ENCODE measurements at places on chromosomes 1 and 21. TPM values are rescaled to one million over a fixed set of nuclear protein-coding genes. Genes with fewer than 3 reads are reported as not detected.

DNA sequence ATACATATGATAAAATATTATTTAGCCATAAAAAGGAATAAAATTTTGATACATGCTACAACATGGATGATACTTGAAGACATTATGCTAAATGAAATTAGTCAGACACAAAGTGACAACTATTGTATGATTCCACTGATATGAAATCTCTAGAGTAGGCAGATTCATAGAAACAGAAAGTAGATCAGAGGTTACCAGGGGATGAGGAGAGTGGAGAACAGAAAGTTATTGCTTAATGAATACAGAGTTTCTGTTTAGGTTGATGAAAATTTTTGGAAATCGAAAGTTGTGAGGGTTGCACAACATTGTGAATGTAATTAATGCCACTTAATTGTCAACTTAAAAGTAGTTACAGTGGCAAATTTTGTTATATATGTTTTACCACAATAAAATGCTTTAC, 315.7 kb upstream of the USP25 start:
- DNase-seq, result no peak
- no peak overlapping the region for H3K27ac ChIP-seq
- H3K27me3 ChIP-seq, result no peaks in the 10 kb centered on the region
- no peaks in the 10 kb centered on the region for H3K4me1 ChIP-seq
- H3K36me3 ChIP-seq, result no peaks in the 10 kb centered on the region

GRCh38 chr1:53631622-53632310, 107.2 kb downstream of the GLIS1 start:
- no peak overlapping the region for H3K27ac ChIP-seq
- H3K4me1 ChIP-seq, result no peaks in the 10 kb centered on the region
- DNase-seq, result no peak
- H3K27me3 ChIP-seq, result no peaks in the 10 kb centered on the region

DNA sequence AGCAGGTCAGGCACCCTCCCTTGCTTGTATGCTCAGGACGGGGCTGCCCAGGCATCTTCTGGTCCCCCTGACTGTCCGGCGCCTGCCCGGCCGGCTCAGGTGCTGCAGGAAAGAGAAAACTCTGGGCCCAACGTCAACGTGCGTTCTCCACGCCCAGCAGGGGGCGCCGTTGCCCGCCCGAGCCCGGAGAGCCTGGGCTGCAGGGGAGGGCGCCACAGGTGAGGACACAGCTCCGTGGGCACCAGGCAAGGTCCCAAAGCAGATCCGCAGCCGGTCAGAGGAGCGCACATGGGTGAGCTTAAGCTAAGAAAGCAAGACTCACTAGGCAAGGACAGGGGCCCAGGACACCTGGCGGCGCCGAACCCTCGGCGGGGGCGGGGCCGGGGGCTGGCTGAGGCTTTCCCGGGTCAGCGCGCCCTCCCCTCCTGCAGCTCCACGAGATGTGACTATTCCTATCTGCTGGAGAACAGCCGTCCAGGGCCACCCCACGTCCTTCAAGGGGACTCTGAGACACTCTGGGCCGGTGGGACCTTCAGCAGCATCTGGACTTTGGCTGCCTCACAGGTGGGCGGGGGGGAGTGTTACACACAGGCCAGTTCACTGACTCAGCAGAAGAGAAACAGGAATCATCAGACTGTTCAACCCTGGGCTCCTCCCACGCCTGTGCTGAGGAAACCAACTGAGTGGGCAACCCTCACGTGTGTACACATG, 29.3 kb downstream of the KRTAP10-1 start:
- no peak overlapping the region for H3K27ac ChIP-seq
- H3K36me3 ChIP-seq, result no peaks in the 10 kb centered on the region
- H3K27me3 ChIP-seq, result peaks cover 67% of the 10 kb centered on the region
- H3K4me3 ChIP-seq, result peak overlapping the region; percentile 10
- peak; percentile 77 for DNase-seq

DNA sequence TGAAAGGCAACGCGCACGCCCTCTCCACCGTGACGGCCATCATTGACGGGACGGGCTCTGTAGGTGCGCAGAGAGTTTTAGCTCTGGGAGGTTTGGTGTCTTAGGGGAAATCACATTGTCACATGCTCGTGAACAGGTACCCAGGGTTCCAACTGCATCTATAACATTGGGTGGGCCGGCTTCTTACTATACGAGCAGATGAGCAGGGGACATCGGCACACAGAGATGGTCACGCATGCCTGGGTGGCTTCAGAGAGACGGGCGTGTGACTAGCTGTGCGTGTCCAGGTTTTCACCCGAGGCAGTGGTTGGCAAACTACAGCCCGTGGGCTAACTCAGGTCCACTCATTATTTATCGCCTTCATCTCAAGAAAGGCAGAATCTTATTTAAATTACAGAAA, 54.7 kb downstream of the SLC37A1 start:
- no peak for DNase-seq
- H3K27ac ChIP-seq, result no peak overlapping the region
- H3K4me1 ChIP-seq, result no peaks in the 10 kb centered on the region
- no peak overlapping the region for H3K4me3 ChIP-seq

DNA sequence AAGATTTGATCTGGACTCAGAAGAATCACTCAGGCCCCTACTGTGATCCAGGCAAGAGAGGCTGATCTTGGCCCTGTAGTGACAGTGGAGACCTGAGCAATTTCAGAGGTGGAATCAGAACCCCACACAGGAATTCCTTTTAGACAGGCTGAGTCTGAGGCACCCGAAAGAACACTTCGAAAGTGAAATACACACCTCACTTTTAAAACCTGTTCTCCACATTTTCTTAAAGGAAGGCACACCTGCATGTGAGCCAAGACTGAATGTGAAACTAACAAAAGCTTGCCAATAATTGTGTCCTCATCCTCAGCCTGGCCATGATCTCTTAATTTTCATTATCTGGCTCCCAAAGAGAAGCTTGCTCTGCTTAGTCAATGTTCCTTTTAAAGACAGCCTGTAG, 32.2 kb downstream of the SIPA1L2 start:
- H3K36me3 ChIP-seq, result no peaks in the 10 kb centered on the region
- no peak overlapping the region for H3K4me3 ChIP-seq
- no peak overlapping the region for H3K27ac ChIP-seq
- no peaks in the 10 kb centered on the region for H3K27me3 ChIP-seq

- no peaks in the 10 kb centered on the region for H3K4me1 ChIP-seq
- H3K4me3 ChIP-seq, result no peak overlapping the region
- DNase-seq, result no peak
- H3K36me3 ChIP-seq, result no peaks in the 10 kb centered on the region
- H3K27ac ChIP-seq, result no peak overlapping the region
Observed at GRCh38 chr1:93965888-93966287, 56.7 kb upstream of the GCLM start.

DNA sequence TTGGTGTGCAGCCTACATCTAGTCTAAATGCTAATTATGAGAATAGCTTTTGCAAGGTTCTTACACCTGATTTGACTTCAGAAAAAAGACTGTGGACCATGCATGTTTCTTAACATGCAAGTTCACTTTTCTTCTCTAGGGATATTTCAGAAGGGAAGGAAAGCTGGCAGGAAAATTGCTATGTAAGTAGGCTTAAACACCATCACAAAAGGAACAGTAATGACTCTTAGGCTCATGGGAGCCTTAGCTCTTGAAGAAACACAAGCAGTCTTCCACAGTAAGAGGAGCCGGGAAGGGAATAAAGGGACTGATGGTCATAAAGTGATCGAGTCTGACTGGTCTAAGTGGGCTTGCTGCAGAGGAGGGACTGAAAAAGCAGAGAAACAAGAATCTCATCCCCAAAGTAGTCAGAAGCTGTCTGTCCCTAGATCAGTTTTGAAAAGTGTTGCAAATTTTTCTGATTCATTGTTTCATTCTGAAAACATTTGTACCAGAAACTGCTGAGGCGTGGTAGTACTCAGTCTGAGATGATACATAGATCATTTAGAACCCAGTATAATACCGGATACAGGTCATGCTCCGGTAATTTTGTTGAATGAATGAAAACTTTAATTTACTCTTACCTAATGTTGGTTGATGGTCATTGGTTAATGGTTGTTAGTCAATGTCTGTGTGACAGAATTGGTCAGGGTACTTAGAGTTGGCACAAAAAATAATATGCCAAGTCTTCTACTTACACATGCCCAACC, 40.9 kb downstream of the SMYD2 start:
- peaks cover 27% of the 10 kb centered on the region for H3K36me3 ChIP-seq
- H3K27ac ChIP-seq, result no peak overlapping the region
- H3K27me3 ChIP-seq, result no peaks in the 10 kb centered on the region

GRCh38 chr21:39109596-39110210, 73.5 kb downstream of the PSMG1 start:
- peaks cover 39% of the 10 kb centered on the region for H3K4me1 ChIP-seq
- H3K27ac ChIP-seq, result no peak overlapping the region
- no peaks in the 10 kb centered on the region for H3K27me3 ChIP-seq
- no peaks in the 10 kb centered on the region for H3K36me3 ChIP-seq
- H3K4me3 ChIP-seq, result no peak overlapping the region
- no peak for DNase-seq

GRCh38 chr1:52125736-52126359, 16.0 kb upstream of the ZFYVE9 start:
- DNase-seq, result no peak
- no peaks in the 10 kb centered on the region for H3K27me3 ChIP-seq
- no peaks in the 10 kb centered on the region for H3K36me3 ChIP-seq
- H3K4me1 ChIP-seq, result no peaks in the 10 kb centered on the region
- H3K27ac ChIP-seq, result no peak overlapping the region

- H3K4me3 ChIP-seq, result no peak overlapping the region
- H3K4me1 ChIP-seq, result no peaks in the 10 kb centered on the region
- H3K36me3 ChIP-seq, result no peaks in the 10 kb centered on the region
- DNase-seq, result no peak
- H3K27ac ChIP-seq, result no peak overlapping the region
- H3K27me3 ChIP-seq, result no peaks in the 10 kb centered on the region
Observed at GRCh38 chr21:33985117-33986050, 69.8 kb upstream of the ATP5PO start.

- no peak within 1 kb of the TSS for H3K4me3 ChIP-seq
- no peak for DNase-seq
- no peak within 1 kb of the TSS for H3K27ac ChIP-seq
Observed at GRCh38 chr1:248013229-248013710, at the start of gene OR2L5. Gene OR2L5, plus strand, starts transcription at chr1:248013660. Its CDS starts 8,288 bp downstream, at chr1:248021948.

DNA sequence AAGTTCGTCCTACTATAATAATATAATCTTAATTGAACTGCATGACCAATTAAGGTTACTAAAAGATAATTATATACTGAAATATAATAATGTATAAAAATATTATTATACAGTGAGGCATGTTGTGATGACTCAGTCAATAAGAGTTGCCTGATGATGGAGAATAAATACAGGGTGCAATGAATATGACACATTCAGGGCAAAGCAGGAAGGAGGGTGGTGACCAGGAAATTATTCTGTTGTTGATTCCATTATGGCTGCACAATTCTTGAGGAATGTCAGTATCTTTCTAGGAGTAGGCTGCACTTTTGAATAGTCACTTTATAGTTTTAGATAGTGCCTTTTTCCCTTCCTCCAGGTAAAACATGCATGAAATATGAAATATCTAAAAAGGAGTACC, 46.4 kb upstream of the RGS21 start:
- no peak overlapping the region for H3K4me3 ChIP-seq
- H3K4me1 ChIP-seq, result no peaks in the 10 kb centered on the region
- no peak overlapping the region for H3K27ac ChIP-seq
- H3K36me3 ChIP-seq, result no peaks in the 10 kb centered on the region

DNA sequence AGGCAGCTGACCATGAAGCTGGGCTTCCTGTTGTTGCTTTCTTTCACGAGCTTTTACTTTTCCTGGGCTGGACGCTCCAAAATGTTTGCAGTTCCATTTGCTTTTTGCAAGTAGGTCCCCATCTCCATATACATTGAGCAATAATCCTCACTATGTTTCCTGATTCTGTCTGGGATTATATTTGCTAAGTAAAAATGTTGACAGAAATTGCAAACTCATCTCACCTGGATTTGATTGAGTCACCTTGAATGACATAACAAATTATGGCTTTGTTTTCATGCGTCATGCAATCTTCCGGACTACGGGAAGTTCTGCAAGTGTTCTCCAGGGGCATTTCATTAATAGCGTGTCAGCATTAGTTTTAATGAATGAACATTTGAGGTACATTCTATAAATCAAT, 18.9 kb downstream of the ATP5PO start:
- DNase-seq, result no peak
- no peak overlapping the region for H3K27ac ChIP-seq
- H3K36me3 ChIP-seq, result peaks cover 16% of the 10 kb centered on the region
- H3K4me1 ChIP-seq, result peaks cover 18% of the 10 kb centered on the region

- no peak overlapping the region for H3K4me3 ChIP-seq
- H3K4me1 ChIP-seq, result peaks cover 9% of the 10 kb centered on the region
- H3K27ac ChIP-seq, result no peak overlapping the region
- no peaks in the 10 kb centered on the region for H3K36me3 ChIP-seq
Observed at GRCh38 chr1:10838541-10838940, 42.1 kb upstream of the CASZ1 start.

GRCh38 chr1:116078699-116079223, 32.4 kb upstream of the MAB21L3 start:
- peaks cover 4% of the 10 kb centered on the region for H3K36me3 ChIP-seq
- H3K27me3 ChIP-seq, result no peaks in the 10 kb centered on the region
- no peak overlapping the region for H3K4me3 ChIP-seq
- no peak overlapping the region for H3K27ac ChIP-seq
- no peaks in the 10 kb centered on the region for H3K4me1 ChIP-seq

- no peaks in the 10 kb centered on the region for H3K27me3 ChIP-seq
- no peaks in the 10 kb centered on the region for H3K36me3 ChIP-seq
- no peaks in the 10 kb centered on the region for H3K4me1 ChIP-seq
- DNase-seq, result no peak
Observed at GRCh38 chr1:165938844-165939243, 111.4 kb downstream of the UCK2 start.

DNA sequence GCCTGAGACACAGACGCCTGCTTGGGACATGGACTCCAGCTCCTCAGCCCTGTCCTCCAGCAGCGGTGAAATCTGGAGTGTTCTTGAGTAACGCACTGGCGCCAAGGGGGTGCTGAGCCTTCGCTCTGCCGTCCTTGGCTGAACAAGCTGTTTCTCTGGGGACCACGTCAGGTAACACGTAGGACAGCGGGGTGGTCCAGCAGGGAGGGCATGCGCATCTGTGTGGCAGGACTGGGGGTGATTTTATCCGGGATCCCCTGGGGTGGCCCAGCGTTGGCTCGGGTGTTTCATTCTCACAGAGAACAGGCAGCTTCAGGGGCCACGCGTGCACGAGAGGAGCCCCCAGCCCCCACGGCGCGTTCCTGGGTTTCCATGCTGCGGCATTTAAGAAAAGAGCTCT, 61.2 kb downstream of the AGPAT3 start:
- no peak for DNase-seq
- no peak overlapping the region for H3K4me3 ChIP-seq
- H3K4me1 ChIP-seq, result peaks cover 25% of the 10 kb centered on the region
- peaks cover 45% of the 10 kb centered on the region for H3K36me3 ChIP-seq
- no peak overlapping the region for H3K27ac ChIP-seq
- no peaks in the 10 kb centered on the region for H3K27me3 ChIP-seq

GRCh38 chr1:239511875-239512274, 125.5 kb downstream of the CHRM3 start:
- peaks cover 13% of the 10 kb centered on the region for H3K4me1 ChIP-seq
- H3K27me3 ChIP-seq, result no peaks in the 10 kb centered on the region
- no peaks in the 10 kb centered on the region for H3K36me3 ChIP-seq
- H3K27ac ChIP-seq, result no peak overlapping the region
- no peak overlapping the region for H3K4me3 ChIP-seq

- H3K4me3 ChIP-seq, result no peak overlapping the region
- no peak overlapping the region for H3K27ac ChIP-seq
- H3K27me3 ChIP-seq, result no peaks in the 10 kb centered on the region
Observed at GRCh38 chr21:38384238-38384560, 114.1 kb downstream of the ERG start.

The RHD gene
- total RNA-seq, result not detected

The A3GALT2 gene
- not detected for total RNA-seq

The ANKRD35 gene
- 1.7 TPM for total RNA-seq

The AVPR1B gene
- 1.3 TPM for total RNA-seq

The HSD3B2 gene
- total RNA-seq, result 1.8 TPM

The PRDM16 gene
- 0.29 TPM for total RNA-seq

The CITED4 gene
- 152 TPM for total RNA-seq

All from stomach (tissue), 19 donors.